Suprapubic skin (tissue), 4 donors: ENCODE measurements at places on chromosomes 1 and 21. TPM values are rescaled to one million over a fixed set of nuclear protein-coding genes. Genes with fewer than 3 reads are reported as not detected.

The CD5L gene
- total RNA-seq = not detected

The LCE1A gene
- total RNA-seq = 516 TPM

The ALDH9A1 gene
- 91.5 TPM for total RNA-seq

The STXBP3 gene
- 61.2 TPM for total RNA-seq

The CFHR3 gene
- total RNA-seq = not detected

The AMPD1 gene
- total RNA-seq = not detected

The PDE4B gene
- total RNA-seq = 14.9 TPM

The PADI2 gene
- 27.2 TPM for total RNA-seq

The CFAP107 gene
- total RNA-seq = not detected

The RPL11 gene
- total RNA-seq = 864 TPM

The MTARC1 gene
- 6.3 TPM for total RNA-seq

The WNT4 gene
- total RNA-seq = 42.7 TPM

GRCh38 chr1:215704089-215704860 lies 137.2 kb downstream of the KCTD3 start:
- no peak for DNase-seq

- no peak for DNase-seq
Measured at GRCh38 chr1:179031284-179031683, 5.6 kb downstream of the FAM20B start.

- no peak for DNase-seq
Measured at GRCh38 chr1:27973771-27974416, 14.1 kb downstream of the XKR8 start.

- DNase-seq = peak; percentile 52
Measured at GRCh38 chr1:220791285-220791684, 4.6 kb downstream of the MTARC1 start.

GRCh38 chr1:175274368-175274767 lies 81.8 kb upstream of the KIAA0040 start:
- DNase-seq = no peak

GRCh38 chr1:6220236-6220635 lies 14.3 kb downstream of the RNF207 start:
- DNase-seq = no peak

- no peak for DNase-seq
Measured at GRCh38 chr1:45846931-45847330, 43.5 kb downstream of the MAST2 start.

DNA sequence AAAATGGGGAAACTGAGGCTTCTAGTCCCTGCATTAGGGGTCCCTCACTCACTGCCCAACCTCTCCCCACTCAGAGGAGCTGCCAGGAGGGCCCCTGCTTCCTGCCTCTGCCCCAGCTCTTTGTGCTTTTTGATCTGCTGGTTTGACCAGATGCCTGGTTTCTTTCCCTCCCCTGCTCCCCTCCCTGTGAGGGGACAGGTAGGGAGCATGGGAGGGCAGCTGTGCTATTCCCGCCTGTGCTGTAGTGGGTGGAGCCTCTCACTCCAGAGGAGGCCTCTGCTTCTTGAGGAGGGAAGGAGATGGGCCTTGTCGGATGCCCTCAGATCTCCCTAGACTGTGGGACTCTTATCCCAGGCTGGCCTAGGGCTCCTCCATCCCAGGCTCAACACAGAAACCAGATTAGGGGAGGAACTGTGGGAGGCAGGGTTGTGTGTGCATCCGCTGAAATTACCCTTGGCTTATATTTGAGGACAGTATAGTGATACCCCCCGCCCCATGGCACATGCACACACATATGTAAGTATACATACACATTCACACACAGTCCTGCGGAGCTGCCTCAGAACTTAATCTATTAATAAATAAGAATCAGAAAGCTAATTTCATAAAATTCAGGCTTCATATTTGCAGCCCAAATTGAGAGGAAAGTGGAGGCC lies 4.6 kb downstream of the BOLA1 start:
- DNase-seq = no peak

DNA sequence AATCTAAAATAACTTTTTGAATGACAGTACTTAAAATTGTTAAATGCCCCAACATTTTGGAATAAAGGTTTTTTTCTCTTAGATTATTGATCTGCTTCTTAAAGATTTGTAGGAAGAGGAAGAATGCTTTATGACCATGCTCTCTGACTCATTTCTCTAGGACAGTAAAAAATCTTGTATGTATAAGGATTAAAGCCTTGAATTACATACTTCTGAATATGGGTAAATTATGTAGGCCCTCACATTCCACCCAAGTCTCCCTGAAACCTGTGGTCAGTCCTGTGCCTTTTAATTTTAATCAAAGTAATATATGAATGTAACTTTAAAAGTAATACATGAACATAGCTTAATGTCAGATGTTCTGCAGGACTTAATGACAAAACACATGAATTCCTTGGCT lies 50.5 kb downstream of the ABCD3 start:
- DNase-seq = no peak

DNA sequence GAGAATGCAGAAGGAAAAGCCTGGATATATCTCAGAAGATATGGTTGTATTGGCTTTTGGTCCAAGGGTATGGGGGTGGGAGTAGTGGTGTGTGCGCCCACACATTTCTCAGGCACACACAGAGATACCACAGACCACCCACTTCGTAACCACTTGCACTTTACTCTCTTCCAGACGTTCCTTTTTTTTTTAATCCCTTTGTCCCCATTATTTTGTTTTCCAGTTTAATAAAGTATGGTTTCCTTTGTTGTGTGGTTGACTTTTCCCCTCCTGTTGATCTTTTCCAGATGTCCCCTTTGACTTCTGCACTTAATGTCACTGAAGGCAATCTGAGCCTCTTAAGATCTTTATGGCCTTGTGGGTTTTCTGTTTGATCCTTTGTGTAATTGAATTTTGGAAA lies 10.5 kb upstream of the TARS2 start:
- DNase-seq = no peak

GRCh38 chr1:169921080-169921479 lies 27.4 kb upstream of the SCYL3 start:
- DNase-seq = no peak

- DNase-seq = no peak
Measured at GRCh38 chr21:31142600-31142999, 104.3 kb upstream of the KRTAP19-8 start.

GRCh38 chr1:156499842-156500542 lies 583 bp downstream of the MEF2D start:
- peak; percentile 86 for DNase-seq

DNA sequence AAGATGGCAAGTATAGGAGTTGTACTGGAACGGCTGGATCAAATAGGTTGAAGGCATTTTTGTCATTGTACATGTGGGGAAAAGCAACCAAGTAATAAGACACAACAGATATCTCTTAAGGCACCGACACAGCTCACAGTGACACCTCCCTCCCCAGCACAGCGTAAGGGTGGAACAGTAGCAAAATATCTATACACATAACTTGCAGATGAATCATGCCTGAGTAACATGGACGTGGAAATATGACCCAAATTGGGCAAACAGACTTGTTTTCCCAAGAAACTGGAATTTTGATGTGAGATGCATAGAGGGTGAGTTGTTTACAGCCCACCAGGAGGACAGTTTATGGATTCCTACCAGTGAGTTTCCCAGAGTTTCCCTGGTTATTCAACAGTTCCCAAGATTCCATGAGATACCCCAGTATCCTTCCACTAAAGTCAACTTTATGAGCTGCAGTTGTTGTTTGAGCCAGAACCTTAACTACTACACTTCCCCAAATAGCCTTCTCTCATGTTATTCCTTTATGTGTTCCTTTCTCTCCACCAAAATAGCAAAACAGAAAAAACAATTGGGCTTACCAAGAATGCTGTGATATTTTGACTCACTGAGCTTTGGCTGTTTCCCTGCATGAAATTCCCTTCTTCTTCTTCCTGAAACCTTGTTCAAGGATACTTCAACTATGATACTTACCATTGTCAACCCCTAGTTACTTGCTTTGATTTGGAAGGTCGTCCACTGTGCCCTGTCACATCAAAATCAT lies 7.1 kb upstream of the DR1 start:
- DNase-seq = no peak

DNA sequence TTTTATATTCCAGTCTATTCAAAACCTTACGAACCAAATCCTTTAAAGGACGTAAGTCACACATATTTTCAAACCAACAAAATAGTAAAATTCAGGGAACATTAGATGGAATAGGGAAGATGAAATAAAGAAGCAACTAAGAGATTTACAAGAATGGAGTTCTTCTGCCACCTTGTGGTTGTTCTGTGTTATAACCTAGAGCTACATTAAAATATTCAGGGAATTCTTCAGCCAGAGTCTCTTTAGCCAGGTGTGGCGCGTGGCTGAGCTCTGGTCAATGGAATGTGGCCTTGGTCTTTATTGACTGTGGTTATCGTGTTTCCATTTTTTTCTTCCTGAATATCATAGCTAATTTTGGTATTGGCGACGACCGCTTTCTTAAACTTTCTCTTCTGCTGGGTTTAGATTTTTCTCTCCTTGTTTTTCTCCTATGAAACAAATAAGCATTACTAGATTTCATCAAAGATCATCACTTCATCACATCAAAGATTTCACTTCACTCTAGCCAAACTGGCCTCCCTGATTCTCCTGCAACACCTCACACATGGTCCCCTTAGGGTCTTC lies 221.3 kb downstream of the MRPL39 start:
- no peak for DNase-seq

- no peak for DNase-seq
Measured at GRCh38 chr1:236389253-236389652, 4.8 kb upstream of the EDARADD start.

GRCh38 chr21:31607791-31608190 lies 51.7 kb upstream of the SOD1 start:
- DNase-seq = no peak

DNA sequence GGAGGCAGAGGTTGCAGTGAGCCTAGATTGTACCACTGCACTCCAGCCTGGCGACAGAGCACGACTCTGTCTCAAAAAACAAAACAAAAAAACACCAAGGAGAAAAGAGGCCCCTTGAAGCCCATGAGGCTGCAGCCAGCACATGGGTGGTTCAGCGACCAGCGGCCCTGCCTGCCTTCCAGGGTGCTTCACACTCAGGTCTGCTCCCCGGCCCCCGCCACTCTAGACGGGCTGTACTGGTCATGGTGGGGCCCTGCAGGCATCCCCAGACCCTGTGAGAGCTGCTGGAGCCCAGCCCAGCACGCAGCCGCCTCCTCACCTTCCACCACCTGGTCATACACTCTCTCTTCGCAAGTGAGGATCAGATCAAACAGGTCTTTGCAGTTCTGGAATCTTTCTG lies 4.1 kb upstream of the TMEM240 start:
- no peak for DNase-seq

GRCh38 chr1:12460121-12460520 lies 157.9 kb downstream of the DHRS3 start:
- no peak for DNase-seq

- peak; percentile 77 for DNase-seq
Measured at GRCh38 chr1:23483321-23484252, at the start of gene ASAP3. Gene ASAP3, minus strand, starts transcription at chr1:23484179. Its CDS starts 46 bp downstream, at chr1:23484133.

- no peak for DNase-seq
Measured at GRCh38 chr1:236471096-236471495, 52.7 kb upstream of the LGALS8 start.

- DNase-seq = no peak
Measured at GRCh38 chr1:41245659-41246058, 3.6 kb upstream of the SCMH1 start.

DNA sequence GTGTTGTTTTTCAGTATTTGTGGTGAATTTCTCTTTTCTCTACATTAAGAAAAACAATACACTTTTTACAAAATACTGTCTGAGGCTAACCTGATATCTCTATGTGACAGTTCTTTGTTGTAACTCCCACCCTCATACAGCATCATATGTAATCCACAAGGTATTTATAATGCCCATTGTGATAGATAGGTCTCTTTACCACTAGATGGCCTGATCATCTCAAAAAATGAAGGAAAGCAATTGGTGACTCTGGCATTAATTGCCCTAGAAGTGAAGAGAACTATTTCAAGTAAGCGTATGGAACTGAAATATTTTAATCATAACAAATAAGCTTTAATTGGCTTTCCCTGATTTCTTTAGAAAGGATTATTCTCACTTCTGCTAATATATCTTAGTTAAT lies 36.2 kb upstream of the HFM1 start:
- no peak for DNase-seq

DNA sequence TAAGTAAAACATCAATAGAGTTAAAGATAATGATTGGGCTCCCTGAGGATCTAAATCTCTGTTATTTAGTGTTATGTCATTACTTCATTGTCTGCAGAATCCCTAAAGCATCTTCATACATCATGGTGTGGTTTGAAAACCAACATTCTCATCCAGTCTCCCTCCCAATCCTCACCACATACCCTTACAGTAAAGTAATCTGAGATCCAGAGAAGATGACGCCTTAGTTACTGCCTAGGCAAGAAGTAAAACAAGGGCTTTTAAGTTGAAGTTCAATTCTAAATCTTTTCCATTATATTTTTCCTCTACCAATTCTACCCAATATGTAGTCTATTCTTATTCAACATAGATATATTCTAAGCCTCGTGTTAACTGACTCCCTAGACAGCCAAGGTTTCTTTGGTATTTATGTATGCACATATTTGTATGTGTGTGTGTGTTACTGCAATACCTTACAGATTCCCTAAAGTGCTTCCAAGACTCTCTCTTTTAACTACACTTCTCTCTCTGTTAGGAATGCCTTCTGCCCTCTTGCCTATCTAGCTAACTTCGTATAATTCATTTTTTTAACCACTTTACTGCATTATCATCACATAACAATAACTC lies 17.3 kb downstream of the DPH5 start:
- DNase-seq = no peak

- DNase-seq = no peak
Measured at GRCh38 chr1:96363826-96364225, 357.8 kb upstream of the PTBP2 start.

- DNase-seq = peak; percentile 21
Measured at GRCh38 chr21:36306872-36307534, 13.0 kb upstream of the MORC3 start.

DNA sequence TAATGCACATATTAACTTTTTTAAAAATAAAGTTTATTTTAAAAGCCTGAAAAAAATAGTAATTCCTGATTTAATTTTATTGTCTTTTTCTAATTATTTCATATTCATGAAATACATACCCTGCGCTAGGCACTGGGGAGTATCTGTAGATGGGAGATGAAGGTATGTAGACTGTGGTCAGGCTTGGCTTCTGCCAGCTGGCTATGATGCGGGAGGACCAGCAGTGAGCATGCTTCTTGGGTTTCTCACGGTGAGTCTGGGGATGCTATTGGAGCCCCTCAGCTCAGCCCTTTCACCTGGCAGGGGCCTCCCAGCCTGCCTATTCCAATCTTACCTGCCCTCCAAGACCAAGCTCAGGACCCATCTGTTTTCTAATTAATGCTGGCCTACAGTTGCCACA lies 138.4 kb downstream of the NOS1AP start:
- DNase-seq = no peak

DNA sequence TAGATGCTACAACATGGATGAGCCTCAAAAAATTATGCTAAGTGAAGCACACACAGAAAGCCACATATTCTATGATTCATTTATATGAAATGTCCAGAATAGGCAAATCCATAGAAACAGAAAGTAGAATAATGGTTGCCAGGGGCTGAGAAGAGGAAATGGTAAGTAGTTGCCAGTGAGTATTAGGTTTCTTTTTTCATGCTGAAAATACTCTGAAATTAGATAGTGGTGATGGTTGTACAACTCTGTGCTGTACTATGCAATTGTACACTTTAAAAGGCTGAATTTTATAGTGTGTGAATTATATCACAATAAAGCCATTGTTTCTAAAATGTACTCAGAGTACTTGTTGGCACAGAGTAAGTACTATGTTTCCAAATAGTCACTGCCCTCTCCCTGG lies 15.5 kb upstream of the GFI1 start:
- DNase-seq = no peak
